ENCODE measurements at places on chromosomes 7 and 10.

- H3K36me3 ChIP-seq = peaks cover 6% of the 10 kb centered on the region
- no peak for DNase-seq
- H3K27ac ChIP-seq = no peak overlapping the region
- peaks cover 3% of the 10 kb centered on the region for H3K27me3 ChIP-seq
- no peak overlapping the region for H3K4me3 ChIP-seq
- H3K4me1 ChIP-seq = peaks cover 6% of the 10 kb centered on the region
Observed at GRCh38 chr10:61195211-61195610, 251.2 kb upstream of the RHOBTB1 start.

GRCh38 chr7:2920956-2921652 lies 77.0 kb upstream of the GNA12 start:
- peaks cover 6% of the 10 kb centered on the region for H3K4me1 ChIP-seq
- H3K27ac ChIP-seq = no peak overlapping the region
- H3K36me3 ChIP-seq = peaks cover 11% of the 10 kb centered on the region
- no peak for DNase-seq
- no peaks in the 10 kb centered on the region for H3K27me3 ChIP-seq
- no peak overlapping the region for H3K4me3 ChIP-seq

- peaks cover 5% of the 10 kb centered on the region for H3K27me3 ChIP-seq
- no peak overlapping the region for H3K4me3 ChIP-seq
- peaks cover 10% of the 10 kb centered on the region for H3K4me1 ChIP-seq
- H3K36me3 ChIP-seq = peaks cover 15% of the 10 kb centered on the region
- peak; percentile 59 for DNase-seq
- H3K27ac ChIP-seq = no peak overlapping the region
Observed at GRCh38 chr10:71812016-71812912, 38.8 kb downstream of the PSAP start.

- peaks cover 6% of the 10 kb centered on the region for H3K27me3 ChIP-seq
- H3K4me3 ChIP-seq = no peak overlapping the region
- H3K27ac ChIP-seq = no peak overlapping the region
- no peak for DNase-seq
Observed at GRCh38 chr10:64036321-64036930, 515.2 kb downstream of the REEP3 start.

- peaks cover 14% of the 10 kb centered on the region for H3K4me1 ChIP-seq
- H3K4me3 ChIP-seq = no peak overlapping the region
- H3K36me3 ChIP-seq = no peaks in the 10 kb centered on the region
- H3K27me3 ChIP-seq = peaks cover 55% of the 10 kb centered on the region
- H3K27ac ChIP-seq = no peak overlapping the region
Observed at GRCh38 chr10:129133856-129134255, 333.2 kb upstream of the MGMT start.

DNA sequence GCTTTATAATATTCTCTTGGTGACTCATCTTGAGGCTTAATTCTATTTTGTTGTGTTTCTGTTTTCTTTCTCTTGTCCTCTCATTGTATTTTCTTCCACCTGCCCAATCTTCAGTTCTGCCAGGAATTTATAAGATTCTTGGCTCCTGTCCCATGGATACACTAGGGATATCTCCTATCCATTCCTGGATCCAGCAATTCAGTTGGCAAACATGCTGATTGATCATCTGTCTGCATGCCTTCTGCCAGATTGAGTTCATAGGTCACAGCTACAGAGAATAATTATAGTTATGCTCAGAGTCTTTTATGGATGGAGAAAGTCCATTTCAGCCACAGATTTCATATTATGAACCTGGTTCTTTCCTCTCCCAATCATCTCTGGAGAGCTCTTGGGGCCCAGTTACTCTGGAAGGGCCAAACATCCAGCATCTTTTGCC lies 140.4 kb upstream of the MAGI2 start:
- H3K4me1 ChIP-seq = peaks cover 15% of the 10 kb centered on the region
- H3K27me3 ChIP-seq = no peaks in the 10 kb centered on the region
- DNase-seq = no peak
- H3K27ac ChIP-seq = peak overlapping the region; percentile 75
- H3K4me3 ChIP-seq = no peak overlapping the region

DNA sequence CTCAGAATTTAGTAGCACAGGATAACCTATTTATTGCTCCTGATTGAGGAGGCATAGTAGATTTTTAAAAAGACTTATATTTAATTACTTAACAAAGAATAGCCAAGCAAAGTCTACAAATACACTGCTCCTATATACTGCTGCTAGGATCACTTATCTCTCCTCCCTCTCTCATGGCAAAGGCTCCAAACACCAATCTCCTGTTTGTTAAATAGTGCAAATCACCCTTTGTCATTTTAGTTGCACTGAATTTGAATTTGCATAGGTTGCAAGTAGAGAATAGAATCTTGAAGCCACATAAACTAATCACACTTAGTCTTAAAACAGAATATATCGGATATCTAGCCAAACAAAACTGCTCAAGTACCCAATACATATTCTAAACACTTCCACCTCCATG lies 219.1 kb upstream of the LRRN3 start:
- peaks cover 2% of the 10 kb centered on the region for H3K36me3 ChIP-seq
- H3K4me3 ChIP-seq = no peak overlapping the region
- H3K4me1 ChIP-seq = peaks cover 18% of the 10 kb centered on the region
- H3K27ac ChIP-seq = no peak overlapping the region
- no peak for DNase-seq

- H3K27me3 ChIP-seq = peaks cover 16% of the 10 kb centered on the region
- peak overlapping the region; percentile 40 for H3K27ac ChIP-seq
- no peaks in the 10 kb centered on the region for H3K36me3 ChIP-seq
- H3K4me3 ChIP-seq = no peak overlapping the region
- peaks cover 9% of the 10 kb centered on the region for H3K4me1 ChIP-seq
- no peak for DNase-seq
Observed at GRCh38 chr10:69769395-69769992, 32.2 kb upstream of the COL13A1 start.

GRCh38 chr7:45647967-45648670 lies 74.0 kb downstream of the ADCY1 start:
- no peak for DNase-seq
- no peak overlapping the region for H3K4me3 ChIP-seq
- no peak overlapping the region for H3K27ac ChIP-seq
- no peaks in the 10 kb centered on the region for H3K27me3 ChIP-seq
- no peaks in the 10 kb centered on the region for H3K36me3 ChIP-seq

DNA sequence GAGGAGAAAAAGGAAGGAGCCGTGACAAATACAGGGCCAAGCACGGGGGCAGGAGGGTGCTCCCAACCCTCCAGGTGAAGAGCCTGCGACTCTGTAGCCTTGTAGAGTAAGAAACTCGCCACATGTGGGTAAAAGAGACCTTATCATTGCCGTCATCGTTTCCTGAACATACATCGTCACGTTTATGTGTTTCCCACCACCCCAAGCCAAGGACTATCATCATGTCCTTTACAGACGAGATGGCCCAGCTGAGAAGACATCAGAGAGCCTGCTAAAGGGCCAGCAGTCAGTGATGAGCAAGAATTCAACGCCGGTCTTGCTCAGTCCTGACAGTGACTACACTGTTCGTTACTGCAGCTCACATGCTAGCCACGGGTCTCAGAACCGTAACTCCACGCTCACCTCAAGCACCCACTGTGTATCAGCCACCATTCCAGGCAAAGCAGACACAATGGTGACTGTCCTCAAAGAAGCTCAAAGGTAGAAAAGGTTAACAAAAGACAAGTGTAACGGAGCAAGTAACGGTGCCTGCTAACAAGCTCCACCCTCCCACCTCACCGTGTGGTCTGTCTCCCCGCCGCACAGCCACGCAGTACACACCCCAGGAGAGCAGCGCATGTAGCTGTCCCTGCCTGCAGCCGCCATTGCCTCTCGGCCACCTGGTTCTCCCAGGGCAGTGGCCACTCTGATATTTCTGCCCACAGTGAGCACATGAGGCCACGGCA lies 147.8 kb downstream of the MAD1L1 start:
- H3K4me3 ChIP-seq = no peak overlapping the region
- DNase-seq = no peak
- H3K4me1 ChIP-seq = peaks cover 23% of the 10 kb centered on the region
- H3K36me3 ChIP-seq = peaks cover 3% of the 10 kb centered on the region

GRCh38 chr10:123521556-123521955 lies 144.6 kb upstream of the GPR26 start:
- DNase-seq = no peak
- peaks cover 89% of the 10 kb centered on the region for H3K27me3 ChIP-seq
- H3K27ac ChIP-seq = no peak overlapping the region
- H3K36me3 ChIP-seq = no peaks in the 10 kb centered on the region
- no peak overlapping the region for H3K4me3 ChIP-seq

- H3K36me3 ChIP-seq = no peaks in the 10 kb centered on the region
- peaks cover 16% of the 10 kb centered on the region for H3K27me3 ChIP-seq
- no peak overlapping the region for H3K4me3 ChIP-seq
- DNase-seq = no peak
- no peak overlapping the region for H3K27ac ChIP-seq
Observed at GRCh38 chr7:139885511-139885910, 56.4 kb downstream of the TBXAS1 start.

DNA sequence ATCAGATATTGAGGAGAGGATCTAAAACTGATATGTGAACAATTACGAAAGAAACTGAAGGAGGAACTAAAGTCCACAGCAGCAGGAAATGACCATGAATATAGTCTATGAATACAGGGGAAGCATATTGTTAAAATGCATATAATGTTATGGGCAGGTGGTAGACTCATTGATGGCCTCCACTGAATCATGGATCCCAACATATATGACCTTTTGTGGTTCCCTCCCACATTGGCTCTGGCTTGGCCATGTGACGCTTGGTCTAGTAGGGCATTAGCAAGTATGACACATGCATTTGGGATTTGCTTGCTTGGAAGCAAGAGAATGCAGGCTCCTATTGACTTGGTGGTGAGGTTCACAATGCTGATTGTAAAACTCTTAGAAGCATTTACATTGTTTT lies 55.2 kb upstream of the RAB18 start:
- DNase-seq = no peak
- no peak overlapping the region for H3K27ac ChIP-seq
- no peaks in the 10 kb centered on the region for H3K36me3 ChIP-seq
- H3K27me3 ChIP-seq = no peaks in the 10 kb centered on the region
- H3K4me1 ChIP-seq = peaks cover 6% of the 10 kb centered on the region

GRCh38 chr7:131321656-131322055 lies 6.0 kb upstream of the MKLN1 start:
- H3K36me3 ChIP-seq = peaks cover 2% of the 10 kb centered on the region
- H3K27ac ChIP-seq = no peak overlapping the region
- peaks cover 6% of the 10 kb centered on the region for H3K4me1 ChIP-seq
- DNase-seq = no peak

- peaks cover 29% of the 10 kb centered on the region for H3K4me1 ChIP-seq
- H3K27me3 ChIP-seq = no peaks in the 10 kb centered on the region
- H3K27ac ChIP-seq = peak overlapping the region; percentile 51
- no peak for DNase-seq
Observed at GRCh38 chr10:78634389-78634815, 434.4 kb upstream of the ZMIZ1 start.

DNA sequence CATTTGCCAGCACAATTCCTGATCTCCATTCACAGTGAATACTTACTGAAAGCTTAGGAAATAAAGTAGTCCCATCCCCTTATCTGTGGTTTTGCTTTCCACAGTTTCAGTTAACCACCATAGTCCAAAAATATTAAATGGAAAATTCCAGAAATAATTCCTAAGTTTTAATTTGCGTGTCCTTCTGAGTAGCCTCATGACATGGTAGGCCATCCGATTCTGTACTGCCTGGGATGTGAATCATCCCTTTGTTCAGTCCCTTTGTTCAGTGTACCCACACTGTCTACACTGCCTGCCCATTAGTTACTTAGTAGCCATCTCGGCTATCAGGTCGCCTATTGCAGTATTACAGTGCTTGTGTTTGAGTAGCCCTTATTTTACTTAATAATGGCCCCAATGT lies 14.2 kb downstream of the RAB11FIP2 start:
- DNase-seq = no peak
- H3K27me3 ChIP-seq = no peaks in the 10 kb centered on the region
- no peak overlapping the region for H3K27ac ChIP-seq
- peaks cover 13% of the 10 kb centered on the region for H3K4me1 ChIP-seq
- H3K4me3 ChIP-seq = no peak overlapping the region

DNA sequence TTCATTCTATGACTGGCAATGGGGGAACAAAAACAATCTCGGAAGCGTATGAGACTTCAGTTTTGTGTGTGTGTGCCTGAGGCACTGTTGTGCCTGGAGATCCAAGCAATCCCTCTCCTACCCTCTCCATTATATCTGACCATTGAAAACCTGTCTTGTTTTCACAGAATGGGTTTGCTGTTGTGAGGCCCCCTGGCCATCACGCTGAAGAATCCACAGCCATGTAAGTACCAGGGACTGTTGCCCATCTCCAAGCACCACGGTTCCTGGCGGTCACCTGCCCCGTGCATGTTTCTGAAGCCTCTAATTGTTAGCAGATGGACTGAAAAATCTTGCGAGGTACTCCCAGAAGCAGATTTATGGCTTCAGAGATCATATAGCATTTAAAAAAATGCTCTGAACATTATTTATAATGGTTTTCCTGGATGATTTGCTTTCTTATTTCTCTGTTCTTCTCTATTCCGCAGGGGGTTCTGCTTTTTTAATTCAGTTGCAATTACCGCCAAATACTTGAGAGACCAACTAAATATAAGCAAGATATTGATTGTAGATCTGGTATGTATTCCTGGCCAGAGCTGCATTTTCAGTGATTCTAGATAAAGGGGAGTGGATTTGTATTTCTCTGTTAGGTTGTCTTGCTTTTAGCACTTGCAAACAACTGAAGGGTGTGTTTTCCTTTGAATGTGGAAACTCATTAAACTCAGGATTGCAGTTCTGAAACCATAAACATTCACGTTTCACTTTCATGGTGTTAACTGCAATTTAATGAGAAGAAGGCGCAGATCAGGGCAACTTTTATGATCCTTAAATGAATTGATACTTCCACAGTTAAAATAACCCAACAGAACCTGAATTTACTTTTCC lies 288.2 kb downstream of the TWIST1 start:
- H3K4me3 ChIP-seq = peak overlapping the region; percentile 11
- no peaks in the 10 kb centered on the region for H3K36me3 ChIP-seq
- H3K4me1 ChIP-seq = peaks cover 46% of the 10 kb centered on the region
- no peak for DNase-seq

GRCh38 chr10:124494046-124494807 lies 32.6 kb downstream of the LHPP start:
- H3K27me3 ChIP-seq = no peaks in the 10 kb centered on the region
- peaks cover 9% of the 10 kb centered on the region for H3K36me3 ChIP-seq
- no peak for DNase-seq
- H3K4me3 ChIP-seq = no peak overlapping the region

- no peak overlapping the region for H3K4me3 ChIP-seq
- peaks cover 18% of the 10 kb centered on the region for H3K27me3 ChIP-seq
- H3K27ac ChIP-seq = peak overlapping the region; percentile 76
- H3K36me3 ChIP-seq = peaks cover 13% of the 10 kb centered on the region
- H3K4me1 ChIP-seq = peaks cover 49% of the 10 kb centered on the region
Observed at GRCh38 chr10:79985481-79986072, 36.7 kb upstream of the SFTPD start.

DNA sequence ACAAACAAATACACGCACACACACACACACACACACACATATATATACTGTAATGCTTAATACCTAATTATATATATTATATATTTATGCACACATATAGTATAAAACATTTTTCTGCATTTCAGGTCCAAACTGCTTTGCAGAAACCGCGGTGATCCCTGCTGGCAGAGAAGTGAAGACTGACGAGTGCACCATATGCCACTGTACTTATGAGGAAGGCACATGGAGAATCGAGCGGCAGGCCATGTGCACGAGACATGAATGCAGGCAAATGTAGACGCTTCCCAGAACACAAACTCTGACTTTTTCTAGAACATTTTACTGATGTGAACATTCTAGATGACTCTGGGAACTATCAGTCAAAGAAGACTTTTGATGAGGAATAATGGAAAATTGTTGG lies 138.5 kb downstream of the VWC2 start:
- DNase-seq = no peak
- no peaks in the 10 kb centered on the region for H3K27me3 ChIP-seq
- no peaks in the 10 kb centered on the region for H3K4me1 ChIP-seq
- H3K36me3 ChIP-seq = no peaks in the 10 kb centered on the region
- no peak overlapping the region for H3K27ac ChIP-seq
- H3K4me3 ChIP-seq = no peak overlapping the region

All from mesothelial cell of epicardium (in vitro differentiated cells).